Activated CD4-positive, alpha-beta T cell treated with anti-CD3 and anti-CD28 coated beads, Interleukin-2, amount 50 U/mL, for 48 hours (primary cell): ENCODE measurements at places on chromosomes 7 and 10.

DNA sequence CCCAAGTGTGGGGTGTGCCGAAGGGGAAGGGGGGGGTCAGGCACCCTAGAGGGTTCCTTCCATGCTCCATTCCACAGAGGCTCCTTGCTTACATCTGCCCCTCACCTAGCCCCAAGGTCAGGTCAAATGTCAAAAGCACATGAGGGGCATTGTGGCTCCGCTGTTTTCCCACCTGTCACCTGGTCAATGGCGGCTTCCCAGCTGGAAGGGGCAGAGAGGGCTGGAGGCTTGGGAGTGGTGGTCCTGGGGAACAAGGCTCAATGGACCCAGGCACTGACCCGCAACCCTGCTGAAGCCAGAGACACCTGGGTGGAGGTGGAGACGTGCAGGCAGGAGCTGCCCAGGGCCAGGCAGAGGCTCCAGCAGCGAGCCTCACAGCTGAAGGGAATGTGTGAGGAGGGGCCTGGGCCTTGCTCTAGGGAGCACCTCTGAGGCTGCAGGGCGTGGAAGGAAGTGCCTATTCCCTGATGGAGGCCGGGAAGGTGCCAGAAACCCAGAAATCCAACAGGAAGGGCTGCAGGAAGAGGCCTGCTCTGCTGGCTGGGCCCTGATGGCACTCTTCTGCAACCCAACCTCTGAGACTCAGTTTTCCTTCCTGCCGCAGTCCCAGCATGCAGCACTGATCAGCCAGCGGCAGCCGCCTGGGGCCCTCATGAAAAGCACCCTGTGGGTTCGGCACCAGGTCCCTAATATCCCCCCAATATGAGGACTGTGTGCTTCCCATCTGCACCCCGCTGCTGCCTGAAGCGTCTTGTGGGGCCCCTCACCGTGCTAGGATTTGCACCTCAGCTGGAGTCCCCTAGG lies 16.0 kb downstream of the RASGEF1A start:
- no peak for DNase-seq

- no peak for DNase-seq
These were observed 92.6 kb downstream of the SPAG6 start for GRCh38 chr10:22437620-22438588.

DNA sequence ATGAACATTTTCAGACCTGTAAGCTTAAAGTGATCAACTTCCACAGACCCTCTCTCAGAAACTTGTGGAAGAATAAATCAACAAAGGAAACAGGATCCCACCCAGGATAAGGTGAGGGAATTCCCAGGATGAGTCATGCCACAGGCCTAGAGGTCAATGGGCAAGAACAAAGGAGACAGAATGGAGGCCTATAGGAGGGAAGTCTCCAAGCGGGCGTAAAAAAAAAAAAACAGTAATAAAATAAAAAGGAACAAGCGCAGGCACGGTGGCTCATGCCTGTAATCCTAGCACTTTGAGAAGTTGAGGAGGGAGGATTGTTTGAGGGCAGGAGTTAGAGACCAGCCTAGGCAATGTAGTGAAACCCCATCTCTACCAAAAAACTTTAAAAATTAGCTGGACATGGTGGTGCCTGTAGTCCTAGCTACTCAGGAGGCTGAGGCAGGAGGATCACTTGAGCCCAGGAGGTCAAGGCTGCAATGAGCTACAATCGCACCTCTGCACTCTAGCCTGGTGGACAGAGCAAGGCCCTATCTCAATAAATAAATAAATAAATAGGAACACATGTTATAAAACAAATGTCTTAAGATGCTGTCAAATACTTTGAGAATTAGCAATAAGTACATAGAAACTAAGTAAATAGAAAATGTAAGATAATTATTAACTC lies 8.4 kb downstream of the SORBS1 start:
- DNase-seq = no peak

- DNase-seq = no peak
These were observed 2.9 kb upstream of the MTPN start for GRCh38 chr7:135980012-135980551.
